Calu3 (cell line): ENCODE measurements at places on chromosomes 5 and 9.

DNA sequence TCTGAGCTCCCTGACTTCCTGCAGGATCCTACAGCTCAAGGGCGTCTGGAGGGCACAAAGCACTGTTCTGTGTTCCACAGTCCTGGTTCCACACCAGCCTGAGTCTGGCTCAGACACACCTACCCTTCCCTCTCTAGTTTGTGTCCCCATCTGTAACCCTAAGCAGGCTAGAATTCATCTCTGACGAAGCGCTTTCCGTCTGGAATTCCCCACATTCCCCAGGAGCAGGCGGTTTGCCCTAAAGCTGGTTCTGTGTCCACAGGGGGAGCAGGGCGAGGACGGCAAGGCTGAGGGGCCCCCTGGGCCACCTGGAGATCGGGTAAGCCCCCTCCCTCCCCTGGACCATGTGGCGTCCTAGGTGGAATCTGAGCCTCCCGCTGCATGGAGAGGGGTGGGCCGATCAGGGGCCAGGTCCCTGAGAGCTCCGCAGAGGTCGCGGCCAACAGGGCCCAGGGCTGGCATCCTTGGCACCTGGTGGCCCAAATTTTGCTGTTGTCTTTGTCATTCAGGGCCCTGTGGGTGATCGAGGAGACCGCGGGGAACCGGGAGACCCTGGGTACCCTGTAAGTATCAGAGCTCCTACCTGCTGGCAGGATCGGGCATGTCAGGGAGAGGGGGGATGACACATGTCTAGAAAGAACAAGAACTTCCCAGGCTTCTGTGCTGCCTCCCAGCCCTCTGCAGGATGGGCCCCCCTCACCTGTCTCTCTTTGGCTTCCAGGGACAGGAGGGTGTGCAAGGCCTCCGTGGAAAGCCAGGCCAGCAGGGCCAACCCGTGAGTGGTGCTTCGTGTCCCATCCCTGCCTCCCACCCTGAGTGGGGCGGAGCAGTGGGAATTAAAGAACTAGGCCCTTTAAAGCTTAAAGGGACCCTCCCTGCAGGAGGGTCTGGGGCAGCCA is 34.5 kb upstream of the ORM1 start:
- DNase-seq: no peak

GRCh38 chr5:127386557-127386956 is 96.0 kb downstream of the MEGF10 start:
- no peak for DNase-seq

DNA sequence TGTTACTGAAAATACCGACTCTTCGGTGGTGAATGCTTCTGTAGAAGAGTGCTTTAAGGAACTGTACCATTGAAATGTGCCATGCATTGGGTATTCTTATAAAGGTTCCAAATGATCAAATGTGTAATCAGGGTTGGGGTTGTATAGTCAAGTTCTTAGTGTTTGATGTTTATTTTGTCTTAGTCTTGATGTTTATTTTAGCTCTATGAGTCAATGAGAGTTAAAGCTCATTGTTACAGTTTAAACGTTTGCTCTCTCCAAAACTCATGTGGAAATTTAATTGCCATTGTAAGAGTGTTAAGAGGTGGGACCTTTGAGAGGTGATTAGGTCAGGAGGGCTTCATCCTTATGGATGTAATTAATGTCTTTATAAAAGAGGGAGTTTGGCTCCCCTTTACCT is 153.0 kb downstream of the FER start:
- no peak for DNase-seq

- no peak for DNase-seq
Observed at GRCh38 chr5:89735082-89735481, 674.5 kb downstream of the CETN3 start.

- DNase-seq: no peak
Observed at GRCh38 chr5:96338091-96338490, 95.0 kb downstream of the PCSK1 start.

DNA sequence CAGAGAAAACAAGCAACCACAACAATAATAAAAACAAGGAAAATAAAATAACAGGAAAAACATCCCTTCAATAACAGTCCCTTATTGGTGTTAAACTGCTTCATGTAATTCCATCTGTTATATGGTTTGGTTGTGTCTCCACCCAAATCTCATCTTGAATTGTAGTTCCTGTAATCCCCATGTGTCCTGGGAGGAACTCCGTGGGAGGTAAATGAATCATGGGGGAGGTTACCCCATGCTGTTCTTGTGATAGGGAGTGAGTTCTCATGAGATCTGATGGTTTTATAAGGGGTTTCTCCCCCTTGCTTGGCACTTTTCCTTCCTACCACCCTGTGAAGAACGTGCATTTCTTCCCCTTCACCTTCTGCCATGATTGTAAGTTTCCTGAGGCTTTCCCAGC is 369.8 kb downstream of the TMEM232 start:
- DNase-seq: no peak

DNA sequence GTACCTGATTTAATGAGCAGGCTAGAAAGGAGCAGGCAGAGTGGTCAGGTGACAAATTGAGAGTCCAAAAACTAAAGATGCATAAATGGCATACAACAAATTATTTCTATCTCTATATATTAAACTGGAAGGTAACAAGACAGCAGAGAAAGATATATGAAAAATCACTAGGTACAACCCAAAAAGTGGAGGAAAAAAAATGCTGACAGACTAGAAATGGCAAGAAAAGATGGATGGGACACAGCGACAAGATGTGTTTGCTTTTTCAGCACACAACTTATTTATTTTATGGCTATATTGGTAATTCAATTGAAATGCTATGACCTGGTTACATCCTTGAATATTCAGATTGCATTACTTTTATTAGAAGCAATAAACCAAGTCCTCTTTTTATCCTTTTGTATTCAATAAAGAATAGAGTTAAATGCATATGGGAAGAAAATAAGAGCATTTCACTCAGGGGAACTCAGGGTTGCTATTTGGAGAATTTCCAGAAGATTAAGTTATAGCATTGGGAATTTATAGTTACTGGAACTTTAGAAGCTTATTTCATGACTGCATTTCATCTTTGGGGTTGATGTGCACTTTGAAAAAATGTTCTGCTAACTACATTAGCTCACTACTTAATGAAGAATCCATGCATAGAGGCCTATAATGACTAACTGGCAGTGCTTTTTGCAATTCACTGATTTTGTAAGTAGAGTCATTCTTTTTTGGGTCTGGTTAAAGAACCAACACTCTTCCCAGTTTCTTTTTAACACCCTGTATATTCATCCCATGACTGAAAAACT is 566.6 kb upstream of the TUSC1 start:
- no peak for DNase-seq

DNA sequence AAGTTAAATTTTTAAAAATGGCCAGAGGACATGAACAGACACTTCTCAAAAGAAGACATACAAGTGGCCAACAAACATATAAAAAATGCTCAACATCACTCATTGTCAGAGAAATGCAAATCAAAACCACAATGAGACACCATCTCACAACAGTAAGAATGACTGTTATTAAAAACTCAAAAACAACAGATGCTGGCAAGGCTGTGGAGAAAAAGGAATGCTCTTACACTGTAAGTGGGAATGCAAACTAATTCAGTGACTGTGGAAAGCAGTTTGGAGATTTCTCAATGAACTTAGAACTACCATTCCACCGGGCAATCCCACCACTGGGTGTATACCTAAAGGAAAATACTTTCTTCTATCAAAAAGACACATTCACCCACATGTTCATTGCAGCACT is 168.5 kb upstream of the PIK3R1 start:
- no peak for DNase-seq

- no peak for DNase-seq
Observed at GRCh38 chr9:94176608-94177007, 82.5 kb upstream of the ZNF169 start.

GRCh38 chr5:142720641-142721271 is 34.9 kb upstream of the FGF1 start:
- DNase-seq: peak; percentile 34

- DNase-seq: no peak
Observed at GRCh38 chr9:86481466-86481865, 127.3 kb upstream of the TUT7 start.

DNA sequence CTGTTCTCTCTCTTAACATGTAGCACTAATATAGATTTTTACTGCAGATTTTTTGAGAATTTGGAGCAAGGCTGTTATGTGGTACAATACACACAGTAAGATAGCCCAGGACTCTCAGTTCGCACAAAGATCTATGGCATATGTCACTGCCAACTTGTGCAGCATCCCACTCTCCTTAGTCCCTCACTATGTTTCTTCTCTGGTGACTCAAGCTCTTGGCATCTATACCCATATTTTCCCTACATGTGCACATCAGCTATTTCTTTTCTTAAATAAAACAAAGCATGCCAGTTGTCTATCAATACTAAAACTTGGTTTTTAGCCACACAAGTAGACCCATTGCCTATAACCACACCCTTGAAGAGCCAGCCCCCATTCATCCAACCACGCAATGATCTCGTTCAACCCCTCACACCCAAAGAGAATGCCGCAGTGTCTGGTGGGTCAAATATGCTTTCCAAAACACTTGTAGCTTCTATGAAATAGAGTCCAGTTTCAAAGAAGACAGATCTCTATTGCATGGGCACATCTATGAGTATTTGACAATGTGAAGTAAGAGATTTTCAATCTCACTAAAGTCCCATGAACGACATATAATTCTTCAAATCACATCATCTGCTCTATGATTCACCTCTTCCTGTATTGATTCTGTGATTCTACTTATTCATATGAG is 18.2 kb upstream of the IL7R start:
- no peak for DNase-seq

DNA sequence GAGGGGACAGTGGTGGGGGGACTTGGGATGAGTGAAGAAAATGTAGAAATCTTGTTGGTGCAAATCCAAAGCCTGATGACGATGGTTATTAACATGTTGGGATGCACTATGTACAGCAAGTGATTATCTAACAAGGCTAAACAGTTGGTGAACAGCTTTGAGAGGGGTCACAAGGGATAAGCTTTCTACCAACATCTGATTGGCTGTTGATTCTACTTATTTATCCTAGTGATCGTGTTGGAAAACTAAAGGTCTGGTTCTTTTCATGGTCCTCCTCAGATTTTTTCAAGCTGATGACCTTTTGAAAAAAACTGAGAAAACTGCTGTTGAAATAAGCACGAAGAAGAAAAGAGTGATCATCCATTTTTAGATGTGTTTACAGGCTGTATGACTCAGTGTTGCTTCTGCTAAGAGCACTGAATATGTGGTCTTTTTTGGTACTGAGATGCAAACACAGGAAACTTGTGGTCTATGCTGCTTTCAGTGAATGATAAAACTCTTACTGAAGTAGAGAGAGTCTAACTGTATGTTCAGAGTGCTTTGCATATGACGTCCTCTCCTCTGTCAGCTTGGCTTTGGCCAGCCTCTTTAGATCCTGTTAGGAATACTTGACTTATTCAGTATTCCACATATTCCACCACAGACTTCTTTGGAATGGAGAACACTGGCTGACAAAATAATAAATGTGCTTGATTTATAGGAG is 174.8 kb downstream of the SLF1 start:
- no peak for DNase-seq

DNA sequence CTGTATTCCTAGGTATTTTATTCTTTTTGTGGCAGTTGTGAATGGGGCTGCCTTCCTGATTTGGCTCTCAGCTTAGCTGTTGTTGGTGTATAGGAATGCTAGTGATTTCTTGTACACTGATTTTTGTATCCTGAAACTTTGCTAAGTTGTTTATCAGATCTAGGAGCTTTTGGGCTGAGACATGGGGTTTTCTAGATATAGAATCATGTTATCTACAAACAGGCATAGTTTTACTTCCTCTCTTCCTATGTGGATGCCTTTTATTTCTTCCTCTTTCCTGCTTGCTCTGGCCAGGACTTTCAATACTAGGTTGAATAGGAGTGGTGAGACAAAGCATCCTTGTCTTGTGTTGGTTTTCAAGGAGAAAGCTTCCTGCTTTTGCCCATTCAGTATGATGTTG is 129.9 kb downstream of the DMXL1 start:
- no peak for DNase-seq

DNA sequence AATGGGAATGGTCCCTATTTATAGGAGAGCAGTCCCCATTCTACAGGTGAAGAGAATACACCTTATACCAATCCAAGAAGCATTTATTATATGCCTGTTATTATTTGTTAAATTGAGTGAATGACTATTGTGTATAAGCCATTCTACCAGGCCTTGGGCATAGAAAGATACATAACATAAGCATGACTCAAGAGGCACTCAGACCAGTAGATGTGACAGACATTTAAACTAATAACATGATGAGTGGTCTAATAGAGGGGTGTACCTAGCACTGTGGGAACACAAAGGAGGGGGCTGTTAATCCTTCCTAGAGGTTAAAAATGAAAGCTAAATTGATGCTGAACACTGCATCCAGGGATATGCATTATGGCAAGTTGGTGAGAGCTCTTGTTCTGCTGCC is 145.0 kb upstream of the TNC start:
- DNase-seq: no peak

DNA sequence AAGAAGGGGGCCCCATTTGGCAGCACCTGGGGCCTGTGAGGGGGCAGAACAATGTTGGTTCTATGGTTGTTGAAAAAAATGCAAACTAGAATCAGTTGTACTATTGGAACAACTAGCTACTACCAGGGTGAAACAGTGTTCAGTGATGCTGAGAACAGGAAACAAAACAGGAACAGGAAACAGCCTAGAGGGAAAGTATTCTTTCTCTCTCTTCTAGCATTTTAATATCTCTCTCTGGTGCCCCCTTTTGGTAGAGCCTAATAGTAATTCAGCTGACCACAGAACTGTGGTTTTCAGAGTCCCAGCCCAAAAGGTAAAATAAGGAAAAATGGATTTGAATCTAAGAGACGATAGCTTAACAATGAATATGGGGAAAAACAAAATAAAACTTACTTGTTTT is 138.0 kb upstream of the KCNN2 start:
- DNase-seq: peak; percentile 15

DNA sequence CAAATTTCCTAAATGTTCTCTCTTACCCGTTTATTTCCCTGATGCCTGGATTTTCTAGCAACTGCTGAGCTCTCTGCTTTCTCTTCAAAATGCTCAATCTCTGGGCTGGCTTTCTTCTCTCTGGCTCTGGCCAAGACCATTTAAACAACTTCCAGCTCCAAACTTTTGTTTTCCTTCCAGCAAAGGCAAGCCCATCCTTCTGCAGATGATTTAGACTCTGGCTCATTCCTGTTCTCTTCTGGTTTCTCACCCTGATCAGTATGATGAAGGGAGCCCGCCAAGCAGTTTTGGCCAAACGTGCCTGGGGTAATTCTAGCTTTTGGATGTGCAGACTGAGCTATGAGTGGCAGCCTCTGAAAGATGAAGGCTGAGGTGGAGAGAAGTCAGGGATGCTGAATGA is 78.1 kb downstream of the HSPA4 start:
- no peak for DNase-seq

DNA sequence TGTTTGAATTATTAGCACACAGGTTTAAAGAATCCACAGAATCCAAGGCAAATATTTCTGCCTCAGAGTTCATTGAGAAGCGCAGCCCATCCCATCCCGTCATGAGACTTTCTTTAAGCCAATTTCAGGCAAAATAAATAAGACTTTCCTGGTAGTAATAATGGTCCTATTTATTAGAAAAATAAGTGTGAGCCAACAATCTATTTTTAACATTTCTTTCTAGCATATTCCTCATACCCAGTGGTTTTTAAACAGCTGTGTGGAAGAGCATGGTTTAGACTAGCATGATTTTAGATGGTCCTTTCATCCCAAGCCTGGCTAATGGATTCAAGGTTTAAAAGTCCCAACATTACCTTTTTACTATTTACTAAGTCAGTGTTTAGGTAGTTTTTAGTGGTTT is 125.8 kb downstream of the SCAMP1 start:
- DNase-seq: no peak

- DNase-seq: no peak
Observed at GRCh38 chr9:1939466-1939865, 75.7 kb upstream of the SMARCA2 start.
